ENCODE measurements at places on chromosomes 4 and X.

DNA sequence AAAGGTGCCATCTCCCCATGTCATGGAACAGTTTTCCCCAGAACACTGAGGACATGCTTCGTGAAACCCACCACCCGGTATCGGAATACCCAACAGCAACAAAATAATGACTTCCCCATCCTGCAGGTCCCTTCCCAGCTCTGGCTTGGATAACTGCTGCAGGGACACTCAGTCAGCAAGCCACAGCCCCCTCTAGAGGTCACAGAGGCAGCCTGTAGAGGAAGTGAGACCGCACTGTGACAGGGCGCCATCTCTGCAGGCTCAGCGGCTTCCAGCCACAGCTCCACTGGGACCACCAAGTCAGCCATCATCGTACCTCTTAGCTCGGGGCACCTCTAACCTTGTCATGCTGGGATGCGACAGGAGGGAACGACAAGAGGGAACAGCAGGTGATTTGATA, 315.9 kb downstream of the LDB2 start:
- DNase-seq, result no peak

DNA sequence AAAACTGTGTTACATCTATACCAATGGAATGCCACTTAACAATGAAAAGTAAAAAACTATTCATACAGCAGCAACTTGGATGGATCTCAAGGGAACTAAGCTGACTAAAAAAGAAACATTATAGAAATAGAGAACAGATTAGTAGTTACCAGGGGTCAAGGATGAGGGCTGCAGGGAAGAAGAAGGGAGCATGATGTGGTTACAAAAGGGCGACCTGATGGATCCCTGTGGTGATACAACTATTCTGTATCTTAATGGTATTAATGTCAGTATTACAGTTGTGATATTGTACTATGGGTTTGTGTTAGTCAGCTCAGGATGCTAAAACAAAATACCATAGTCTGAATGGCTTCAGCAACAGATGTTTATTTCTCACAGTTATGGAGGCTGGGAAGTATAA, 190.7 kb downstream of the ZNF674 start:
- DNase-seq, result no peak

- DNase-seq, result no peak
These were observed 4.4 kb upstream of the SMR3A start for GRCh38 chr4:70356185-70356584.

- DNase-seq, result peak; percentile 0
These were observed 98.9 kb downstream of the LARP1B start for GRCh38 chr4:128159967-128160366.

GRCh38 chrX:42098900-42099299, 175.5 kb upstream of the CASK start:
- no peak for DNase-seq

DNA sequence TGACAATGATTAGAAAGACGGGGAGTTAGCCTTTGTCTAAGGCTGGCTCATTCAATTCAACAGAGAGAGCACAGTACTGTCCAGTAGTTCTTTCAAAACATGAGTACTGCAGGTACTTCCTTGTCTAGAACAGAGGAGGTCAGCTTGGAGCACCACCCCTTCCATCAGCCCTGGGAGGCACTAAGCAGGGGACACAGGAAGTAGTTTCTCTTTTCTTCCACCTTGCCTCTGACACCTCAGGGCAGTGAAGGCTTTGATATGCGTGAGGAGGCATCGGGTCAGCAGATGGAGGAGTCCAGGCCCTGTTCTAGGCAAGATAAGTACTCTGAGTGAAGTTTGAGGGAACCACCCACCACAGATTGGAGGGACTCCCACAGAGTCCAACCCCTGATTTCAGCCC, 33.1 kb downstream of the MAGEB10 start:
- DNase-seq, result no peak

DNA sequence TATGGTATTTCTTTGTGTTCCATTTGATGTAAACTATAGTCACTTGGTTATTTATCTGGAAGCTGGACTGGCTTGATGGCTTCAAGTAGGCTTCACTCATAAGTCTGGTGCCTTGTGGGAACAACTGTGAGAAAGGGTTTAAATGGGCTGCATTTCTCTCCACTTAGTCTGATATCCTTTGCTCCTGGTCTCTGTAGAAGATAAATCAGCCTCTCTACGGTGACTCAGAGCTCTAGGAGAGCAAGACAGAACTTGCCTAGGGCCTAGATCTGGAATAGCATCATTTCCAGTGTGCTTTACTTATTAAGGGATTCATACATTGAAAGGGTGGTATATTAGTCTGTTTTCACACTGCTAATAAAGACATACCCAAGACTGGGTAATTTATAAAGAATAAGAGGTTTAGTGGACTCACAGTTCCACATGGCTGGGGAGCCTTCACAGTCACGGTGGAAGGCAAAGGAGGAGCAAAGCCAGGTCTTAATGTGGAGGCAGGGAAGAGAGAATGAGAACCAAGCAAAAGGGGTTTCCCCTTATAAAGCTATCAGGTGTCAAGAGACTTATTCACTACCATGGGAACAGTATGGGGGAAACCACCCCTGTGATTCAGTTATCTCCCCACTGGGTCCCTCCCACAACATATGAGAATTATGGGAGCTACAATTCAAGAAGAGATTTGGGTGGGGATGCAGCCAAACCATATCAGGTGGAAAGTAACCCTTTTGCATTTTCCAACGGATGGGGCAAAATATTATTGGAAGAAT, 1746.4 kb upstream of the PCDH7 start:
- DNase-seq, result no peak

GRCh38 chrX:9724711-9725110, 40.9 kb downstream of the GPR143 start:
- DNase-seq, result no peak

DNA sequence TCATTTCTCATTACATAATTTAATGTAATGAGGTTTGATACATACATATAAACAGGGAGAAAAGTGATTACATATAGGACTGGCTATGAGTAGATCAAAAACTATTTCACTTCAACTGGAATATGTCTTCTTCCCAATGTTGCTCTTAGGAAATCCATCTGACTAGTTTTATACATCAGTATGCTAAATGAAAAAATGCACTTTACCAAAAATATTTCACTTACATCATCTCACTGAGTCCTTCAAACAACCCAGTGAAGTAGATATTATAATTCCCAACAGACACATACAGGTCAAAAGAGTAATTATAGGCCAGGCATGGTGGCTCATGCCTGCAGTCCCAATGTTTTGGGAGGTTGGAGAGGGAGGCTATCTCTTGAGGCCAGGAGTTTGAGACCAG, 215.9 kb downstream of the MID1 start:
- no peak for DNase-seq

DNA sequence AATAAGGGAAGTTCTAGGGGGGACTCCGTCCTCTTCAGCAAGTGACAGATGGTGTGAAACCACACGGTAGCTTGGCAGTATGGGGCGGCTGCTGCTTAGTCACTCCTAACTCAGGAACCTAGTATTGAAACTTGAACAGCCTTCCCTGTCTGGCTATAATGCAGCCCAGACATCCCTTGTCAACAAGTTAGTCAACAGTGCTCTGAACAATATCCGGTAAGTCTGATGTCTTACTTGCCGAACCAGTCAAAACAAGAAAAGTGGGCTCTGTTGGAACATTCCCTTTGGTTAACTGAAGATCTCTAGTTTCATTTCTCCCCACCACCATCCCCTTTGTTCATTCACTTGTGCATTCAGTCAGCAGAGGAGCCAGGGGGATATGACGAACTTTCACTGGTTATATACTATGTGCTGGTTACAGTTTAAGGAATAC, 18.7 kb upstream of the CXCL13 start:
- no peak for DNase-seq

- DNase-seq, result no peak
These were observed 991.9 kb downstream of the NLGN4X start for GRCh38 chrX:5236749-5237148.

DNA sequence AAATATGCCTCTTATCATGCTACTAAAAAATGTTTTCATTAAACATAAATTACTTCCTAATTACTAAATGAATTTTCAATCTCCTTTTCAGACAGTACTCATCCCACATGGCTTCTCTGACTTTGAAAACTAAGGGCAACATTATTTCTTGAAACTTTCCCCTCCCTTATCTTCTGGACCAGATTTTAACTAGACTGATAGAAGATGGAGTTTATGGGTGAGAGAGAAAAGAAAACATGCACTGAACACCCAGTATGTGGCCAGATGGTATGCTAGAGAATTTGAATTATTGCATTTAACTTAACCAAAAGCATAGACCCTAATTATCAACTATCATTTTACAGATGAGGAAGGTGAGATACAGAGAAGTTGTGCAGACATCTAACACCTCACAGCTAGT, 16.8 kb downstream of the CNOT6L start:
- no peak for DNase-seq

GRCh38 chr4:93788712-93789111, 39.8 kb upstream of the ATOH1 start:
- DNase-seq, result peak; percentile 1

GRCh38 chr4:43456383-43456782, 563.9 kb downstream of the GRXCR1 start:
- DNase-seq, result no peak

DNA sequence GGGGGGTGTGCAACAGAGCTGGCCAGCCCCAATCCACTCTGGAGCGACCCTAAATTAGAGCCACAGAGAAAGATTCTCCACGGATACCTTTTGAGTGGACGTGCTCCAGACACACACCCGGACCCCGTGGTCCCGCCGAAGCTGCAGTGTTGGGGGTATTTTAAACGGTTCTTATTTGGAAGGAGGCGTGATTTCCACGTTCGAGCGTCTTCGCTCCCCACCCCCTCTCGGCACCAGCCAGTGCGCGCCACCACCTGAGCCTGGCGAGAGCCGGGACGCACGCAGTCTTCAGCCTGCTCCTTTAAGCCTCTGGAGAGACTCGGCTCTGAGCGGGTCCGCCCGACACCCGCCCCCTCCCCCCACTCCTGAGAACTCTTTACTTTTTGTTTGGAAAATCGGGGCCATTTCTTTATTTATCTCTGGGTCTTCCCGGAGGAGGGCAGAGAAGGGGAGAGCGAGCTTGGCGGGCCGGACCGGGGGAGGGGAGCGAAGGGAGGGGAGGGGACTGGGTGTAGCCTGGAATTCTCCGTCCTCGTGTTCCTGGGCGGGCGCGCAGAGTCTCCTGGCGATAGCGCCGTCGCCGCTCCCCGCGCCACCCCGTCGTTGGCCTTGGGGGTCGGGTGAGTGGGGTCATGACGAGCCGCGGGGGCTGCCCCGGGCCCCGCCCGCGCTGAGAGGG, 668 bp upstream of the PTCHD1 start:
- DNase-seq, result no peak

DNA sequence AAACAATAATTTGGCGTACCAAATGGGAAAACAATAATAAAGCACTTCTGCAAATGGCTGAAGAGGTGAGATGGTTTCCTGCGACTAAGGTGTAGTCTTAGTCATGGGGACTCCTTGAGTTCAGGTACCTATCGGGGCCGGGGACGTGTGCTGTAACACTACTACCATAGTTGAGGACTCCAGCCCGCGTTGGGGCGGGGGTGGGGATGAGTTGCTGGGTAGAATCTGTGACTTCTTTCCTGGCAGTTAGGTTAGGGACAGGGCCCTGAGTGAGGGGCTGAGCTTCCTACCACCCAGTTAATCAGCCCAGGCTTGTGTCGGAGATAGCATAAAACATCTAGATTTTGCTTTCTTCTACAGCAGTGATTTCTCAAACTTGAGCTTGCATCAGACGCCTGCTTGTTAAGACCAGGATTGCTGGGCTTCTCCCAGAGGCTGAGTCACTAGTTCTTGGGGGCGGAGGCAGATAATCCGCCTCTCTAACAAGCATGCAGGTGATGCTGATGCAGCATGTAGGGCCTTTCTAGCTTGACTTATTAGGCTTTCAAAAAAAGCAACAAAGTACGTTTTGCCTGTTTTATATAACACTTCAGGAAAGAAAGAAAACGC, 30.2 kb downstream of the RBBP7 start:
- no peak for DNase-seq

GRCh38 chrX:7378406-7378805, 230.5 kb upstream of the PUDP start:
- DNase-seq, result no peak

GRCh38 chr4:16858275-16858752, 40.1 kb downstream of the LDB2 start:
- DNase-seq, result no peak

- no peak for DNase-seq
These were observed 421.9 kb upstream of the TENM3 start for GRCh38 chr4:181821039-181822004.

DNA sequence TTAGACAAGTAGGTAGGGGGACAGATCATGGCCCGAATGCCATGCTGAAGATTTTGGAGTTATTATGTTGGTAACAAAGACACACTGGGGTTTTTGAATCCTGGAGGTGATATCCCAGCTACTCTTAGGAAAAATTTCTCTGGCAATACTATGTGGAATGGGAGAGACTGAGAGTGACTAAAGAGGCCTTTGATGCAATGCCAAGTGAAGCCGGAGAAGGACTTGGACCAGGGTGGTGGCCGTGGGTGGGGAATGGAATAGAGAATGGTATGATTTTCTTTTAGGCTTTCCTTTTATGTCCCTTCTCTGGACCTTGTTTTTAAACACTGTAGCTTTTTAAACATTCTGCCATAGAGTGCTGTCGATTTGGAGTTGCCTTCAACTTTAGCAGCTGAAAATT, 141.6 kb downstream of the DCLK2 start:
- DNase-seq, result no peak

DNA sequence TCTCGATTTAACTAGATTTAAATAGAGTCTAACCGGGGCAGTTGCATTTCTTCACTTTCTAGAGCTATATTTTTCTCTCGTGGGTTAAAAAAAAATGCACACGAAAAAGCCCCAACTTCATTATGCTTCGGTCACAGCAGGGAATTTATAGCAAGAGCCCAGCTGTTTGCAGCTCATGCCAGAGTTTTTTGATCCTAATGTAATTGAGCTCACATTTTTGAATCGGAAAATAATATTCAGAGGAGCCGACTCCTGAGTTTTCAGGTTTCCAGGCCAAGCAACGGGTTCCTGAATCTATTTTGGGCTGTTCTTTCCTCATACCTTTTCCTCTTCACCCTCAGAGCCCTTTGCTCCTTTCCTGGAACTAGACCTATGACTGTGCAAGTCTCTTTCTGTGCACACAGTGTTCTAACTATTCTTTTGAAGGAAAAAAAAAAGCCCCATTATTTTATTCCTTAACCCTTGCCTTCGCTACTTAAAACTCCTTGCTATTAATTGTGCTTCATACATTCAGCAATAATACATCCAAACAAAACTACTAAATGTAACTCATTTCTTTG, 27.5 kb upstream of the ESX1 start:
- DNase-seq, result no peak

DNA sequence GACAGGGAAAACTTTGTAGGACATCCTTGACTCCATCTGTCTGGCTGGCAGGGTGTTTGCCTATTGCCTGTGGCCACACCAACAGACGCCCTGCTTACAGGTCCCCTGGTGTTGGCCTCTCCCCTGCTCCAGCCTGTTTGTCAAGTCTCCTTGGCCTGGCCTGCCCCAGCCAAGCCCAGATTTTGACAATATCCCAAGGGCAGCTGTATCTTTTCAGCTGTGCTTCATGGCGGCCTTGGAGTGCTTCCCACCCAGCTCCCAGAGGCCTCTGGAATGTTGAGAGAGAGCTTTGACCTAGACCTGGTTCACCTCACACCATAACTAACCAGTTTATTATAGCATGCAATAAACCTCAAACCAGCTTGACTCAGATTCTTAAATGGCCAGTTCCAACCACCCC, 204.0 kb upstream of the NHS start:
- DNase-seq, result no peak

- DNase-seq, result no peak
These were observed 145.8 kb downstream of the AASDH start for GRCh38 chr4:56241500-56241899.

Data from SW 1271 (cell line).